Panc1 (cell line): ENCODE measurements at places on chromosomes 12 and 14. TPM values are rescaled to one million over a fixed set of nuclear protein-coding genes. Genes with fewer than 3 reads are reported as not detected.

The RERG gene
- not detected for total RNA-seq

DNA sequence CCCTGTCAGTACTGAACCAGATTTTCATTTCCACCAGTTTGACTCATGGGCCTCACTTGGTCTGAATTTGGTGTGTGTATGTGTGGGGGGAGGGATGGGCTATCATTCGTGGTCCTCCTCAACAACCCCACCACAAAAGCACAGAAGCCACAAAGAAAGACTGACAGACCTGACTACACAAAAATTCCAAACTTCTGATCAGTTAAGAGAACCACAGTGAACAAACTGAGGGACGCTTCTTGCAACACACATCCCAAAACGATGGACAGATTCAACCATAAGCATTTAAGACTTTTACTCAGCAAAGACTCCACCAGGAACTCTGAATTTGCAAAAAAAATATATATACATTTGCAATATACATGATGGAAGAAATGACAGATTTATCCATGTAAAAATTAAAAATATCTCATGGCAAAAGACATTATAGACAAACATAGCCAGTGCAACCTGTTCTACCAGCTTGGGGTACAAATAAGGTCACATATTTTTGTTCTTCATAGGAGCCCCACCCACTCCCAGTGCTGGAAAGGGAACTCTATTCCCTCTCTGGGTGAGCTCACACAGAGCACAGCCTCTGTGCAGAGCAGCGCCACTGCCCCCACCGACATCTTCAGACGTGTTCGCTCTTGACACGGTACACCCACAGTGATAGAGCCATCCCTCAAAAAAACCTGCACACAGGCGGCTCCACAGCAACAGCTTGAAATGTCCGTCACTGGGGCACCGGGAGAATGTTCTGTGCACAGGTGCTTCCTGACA is 49.7 kb downstream of the JAG2 start:
- no peak for DNase-seq

The TOMM20L gene
- total RNA-seq: not detected

DNA sequence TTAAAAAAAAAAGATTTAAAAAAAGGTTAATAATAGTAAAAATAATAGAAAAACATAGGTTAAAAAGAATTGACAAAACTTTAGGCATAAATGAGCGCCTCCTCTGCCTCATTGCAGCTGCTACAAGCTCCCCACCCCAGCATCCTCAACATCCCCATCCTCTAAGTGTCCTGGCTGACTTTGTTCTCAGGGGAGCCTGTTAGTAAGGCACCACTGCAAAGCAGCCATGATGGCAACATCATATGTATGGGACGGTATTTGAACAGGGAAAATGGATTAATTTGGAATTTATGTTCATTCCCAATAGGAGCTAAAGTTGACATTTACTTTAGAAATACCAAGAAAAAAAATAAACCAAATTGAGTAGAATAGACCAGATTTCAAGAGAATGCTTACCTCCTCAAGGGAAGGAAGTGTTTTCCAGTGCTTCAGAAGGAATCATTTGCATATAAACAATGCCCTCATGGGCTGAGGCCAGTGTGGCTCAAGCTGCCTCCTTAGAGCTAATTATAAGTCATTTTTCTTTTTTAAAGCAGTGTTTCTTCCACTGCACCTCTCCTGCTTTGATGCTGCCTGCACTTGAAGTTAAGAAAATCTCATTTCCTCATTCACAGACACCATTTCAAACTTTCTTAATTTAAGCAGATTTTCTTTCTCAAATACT is 59.6 kb downstream of the DACT1 start:
- DNase-seq: no peak

DNA sequence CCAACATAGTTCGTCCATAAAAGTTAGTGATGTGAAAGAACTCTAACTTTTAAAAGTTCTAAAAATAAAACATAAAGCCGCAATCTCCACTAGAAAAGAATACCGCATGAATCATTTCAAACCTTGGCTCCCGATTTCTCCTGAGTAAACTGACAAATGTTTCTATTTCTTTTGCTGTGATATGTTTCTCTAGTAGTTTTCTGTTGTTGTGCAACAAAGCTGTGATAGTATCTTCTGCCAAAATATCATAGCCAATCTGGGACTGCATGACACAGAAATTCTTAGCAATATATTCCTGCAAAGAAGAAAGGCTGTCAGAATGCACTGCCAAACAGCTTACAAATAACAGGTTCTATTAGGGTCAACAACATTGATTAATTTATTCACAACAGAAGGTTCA is 174.0 kb downstream of the ITPR2 start:
- no peak for DNase-seq

GRCh38 chr12:65740506-65740872 is 83.8 kb upstream of the HMGA2 start:
- DNase-seq: peak; percentile 1

The TMTC2 gene
- 5.7 TPM for total RNA-seq

DNA sequence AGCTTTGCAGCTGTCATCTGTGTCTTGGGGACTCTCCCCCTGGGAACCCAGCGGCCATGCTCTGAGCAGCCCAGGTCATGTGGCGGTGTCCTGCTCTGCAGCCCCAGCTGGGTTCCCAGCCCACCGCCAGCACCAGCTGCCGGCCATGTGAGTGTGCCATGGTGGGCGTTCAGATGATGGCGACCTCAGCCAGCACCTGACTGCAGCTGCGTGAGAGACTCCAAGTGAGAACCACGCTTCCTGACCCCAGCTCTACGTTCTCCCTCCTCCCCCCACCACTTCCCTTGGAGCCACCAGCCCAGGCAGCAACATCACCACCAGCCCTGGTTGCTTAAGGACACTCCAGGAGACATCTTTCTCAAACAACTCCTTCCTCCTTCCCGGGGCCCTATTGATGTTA is 68.8 kb downstream of the SLC24A4 start:
- no peak for DNase-seq

DNA sequence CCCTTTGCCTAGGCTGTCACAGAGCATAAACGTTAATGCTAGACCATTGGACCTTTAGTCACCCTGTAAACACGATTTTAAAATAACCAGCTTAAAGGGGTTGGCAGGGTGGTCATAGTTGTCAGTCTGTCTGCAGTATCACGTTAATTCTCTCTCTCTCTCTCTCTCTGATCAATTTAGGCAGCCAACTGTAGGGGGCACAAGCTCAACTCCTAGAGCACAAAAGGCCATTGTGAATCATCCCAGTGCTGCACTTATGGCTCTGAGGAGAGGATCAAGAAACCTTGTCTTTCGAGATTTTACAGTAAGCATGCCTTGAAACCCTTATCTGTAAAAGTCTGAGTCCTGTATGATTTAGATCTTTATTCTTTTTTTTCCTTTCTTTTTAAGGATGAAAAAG is 97.1 kb downstream of the SCAF11 start:
- no peak for DNase-seq

- no peak for DNase-seq
Measured at GRCh38 chr14:93331728-93332396, 974 bp downstream of the BTBD7 start.

The SIRT4 gene
- 1.5 TPM for total RNA-seq

The GNPNAT1 gene
- 22.2 TPM for total RNA-seq

GRCh38 chr12:24360461-24360860 is 411.0 kb upstream of the SOX5 start:
- no peak for DNase-seq

DNA sequence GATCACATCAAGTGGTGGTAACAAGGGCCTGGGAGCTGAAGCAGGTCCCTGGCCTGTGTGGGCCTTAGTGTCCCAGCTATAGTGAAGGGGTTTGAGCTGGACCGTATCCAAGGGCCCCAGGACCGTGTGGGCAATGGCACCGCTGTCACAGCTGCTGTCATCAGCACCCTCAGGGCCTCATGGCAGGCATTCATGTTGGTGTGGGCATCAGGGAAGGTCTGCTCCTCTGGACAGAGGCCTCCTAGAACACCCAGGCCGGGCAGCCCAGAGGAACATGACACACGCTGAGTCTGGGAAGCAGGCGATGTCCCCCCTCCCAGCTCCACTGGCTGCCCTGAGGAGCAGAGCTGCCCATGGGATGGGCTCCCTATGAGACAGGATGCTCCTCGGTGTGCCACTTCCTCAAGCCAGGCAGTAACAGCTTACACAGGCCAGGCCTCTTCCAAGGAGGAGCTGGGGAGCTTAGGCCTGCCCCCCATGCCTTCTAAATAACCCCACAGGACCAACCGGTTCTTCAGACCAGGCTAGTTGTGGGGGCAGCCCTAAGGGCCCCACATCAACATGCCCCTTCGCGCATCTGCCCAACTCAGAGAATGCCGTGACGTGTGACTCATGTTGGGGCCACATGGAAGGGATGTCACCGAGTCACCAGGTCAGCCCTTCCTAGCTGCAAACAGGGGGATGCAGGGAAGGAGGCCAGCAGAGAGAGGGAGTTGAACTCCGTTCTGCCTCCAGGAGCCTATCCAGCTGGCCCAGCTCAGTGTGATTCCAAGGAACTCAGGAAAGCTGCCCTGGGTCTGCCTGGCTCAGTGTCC is 80.4 kb downstream of the PITPNM2 start:
- DNase-seq: no peak

DNA sequence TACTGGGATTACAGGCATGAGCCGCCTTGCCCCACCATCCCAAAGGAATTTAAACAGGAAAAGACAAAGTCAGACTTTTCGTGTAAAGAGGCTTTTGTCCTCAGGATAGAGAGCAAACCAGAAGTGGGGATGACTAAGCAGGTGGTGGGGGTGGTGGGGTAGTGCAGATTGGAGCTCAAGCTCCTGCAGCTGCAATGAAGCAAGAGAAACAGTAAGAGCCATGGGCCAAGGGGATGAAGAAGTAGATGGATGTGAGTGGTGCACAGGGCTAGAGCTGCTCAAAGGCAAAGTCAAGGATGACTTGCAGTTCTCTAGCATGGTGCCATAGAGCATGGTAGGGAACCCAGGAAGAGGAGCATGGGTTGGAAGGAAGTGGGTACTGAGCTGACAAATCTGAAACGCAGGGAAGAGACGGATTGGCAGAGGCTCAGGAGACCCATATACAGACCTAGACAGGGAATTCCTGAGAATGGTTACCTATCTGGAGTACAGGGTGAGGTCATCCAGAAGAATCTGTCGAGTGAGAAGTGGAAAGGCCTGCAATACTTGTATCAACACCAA is 11.4 kb upstream of the RNF34 start:
- DNase-seq: no peak

DNA sequence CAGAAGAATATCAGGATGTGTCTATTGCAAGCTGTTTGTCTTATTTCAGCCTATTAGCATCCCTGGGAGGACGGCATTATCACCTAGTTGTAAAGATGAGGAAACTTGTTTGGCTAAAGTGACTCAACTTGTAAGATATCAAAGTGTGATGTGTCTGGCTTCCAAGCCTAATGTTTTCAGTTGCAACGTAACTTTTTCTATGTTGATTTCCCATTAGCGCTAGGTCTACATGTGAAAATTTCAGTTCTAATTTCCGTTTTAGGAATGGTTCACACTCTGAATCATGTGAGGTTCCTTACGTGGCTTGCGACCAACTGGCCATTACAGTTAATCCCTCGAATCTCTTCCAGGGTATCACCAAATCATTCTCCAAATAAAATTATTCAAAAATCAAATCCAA is 58.0 kb downstream of the LLPH start:
- DNase-seq: no peak

GRCh38 chr12:65121049-65121955 is at the start of gene WIF1:
TSS of gene WIF1 (minus strand) at chr12:65121305. CDS start at chr12:65121191, 114 bp downstream.
- DNase-seq: no peak

GRCh38 chr12:105508096-105508495 is 177.6 kb downstream of the C12orf75 start:
- DNase-seq: no peak

DNA sequence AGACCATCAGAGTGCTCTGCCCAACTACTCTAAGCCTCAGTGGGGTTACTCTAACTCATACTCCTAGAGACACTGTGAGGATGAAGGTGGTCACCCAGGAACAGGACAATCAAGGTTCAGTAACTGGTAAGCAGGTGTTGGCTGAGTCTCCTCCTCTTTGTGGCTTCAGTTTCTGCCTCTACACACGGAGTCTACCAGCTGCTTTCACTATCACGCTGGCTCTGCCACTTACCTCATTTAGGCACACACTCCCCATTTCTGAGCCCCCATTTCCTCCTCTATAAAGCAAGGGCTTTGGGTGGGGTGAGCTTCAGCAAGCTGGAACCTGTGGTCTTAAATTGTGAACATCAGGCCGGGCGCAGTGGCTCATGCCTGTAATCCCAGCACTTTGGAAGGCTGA is 7.3 kb upstream of the TCHP start:
- no peak for DNase-seq

The EML1 gene
- total RNA-seq: 35.3 TPM

DNA sequence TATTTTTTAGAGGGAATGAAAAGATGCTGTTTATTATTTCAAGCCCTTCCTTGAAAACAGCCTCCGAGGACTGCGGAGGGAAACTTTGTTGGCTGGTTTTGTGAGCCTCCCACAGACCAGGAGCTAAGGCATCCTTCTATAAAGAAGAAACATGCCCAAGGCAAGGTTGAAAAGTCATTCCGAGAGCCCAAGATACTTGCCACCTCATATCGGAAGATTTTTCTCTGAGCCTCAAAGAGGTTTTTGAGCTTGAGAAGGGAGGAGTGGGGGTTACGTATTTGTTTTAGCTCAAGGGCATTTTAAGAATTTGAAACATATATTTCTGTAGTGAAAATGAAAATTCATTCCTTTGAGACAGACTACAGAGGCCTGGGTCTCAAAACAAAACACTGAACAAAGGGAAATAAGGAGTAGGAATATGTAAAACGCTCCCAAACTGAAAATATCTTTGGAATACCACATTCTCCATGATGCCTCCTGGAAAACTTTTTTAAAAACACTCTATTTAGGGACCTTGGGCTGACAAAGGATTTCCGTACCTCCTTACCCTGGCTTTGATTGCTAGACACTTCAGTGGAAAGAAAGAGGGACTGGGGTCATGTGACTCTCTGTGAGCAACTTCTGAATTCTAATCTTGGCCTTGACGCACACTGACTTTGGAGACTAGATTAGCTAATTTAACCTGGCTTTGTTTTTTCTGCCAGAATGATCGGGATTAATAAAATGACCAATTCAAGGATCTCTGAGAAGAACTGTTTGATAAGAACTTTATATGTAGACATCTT is 180.9 kb downstream of the SRGAP1 start:
- no peak for DNase-seq

The KRT2 gene
- total RNA-seq: 0.33 TPM

GRCh38 chr14:33642080-33642479 is 308.8 kb downstream of the EGLN3 start:
- DNase-seq: no peak

- no peak for DNase-seq
Measured at GRCh38 chr14:62889364-62889763, 155.9 kb downstream of the KCNH5 start.

DNA sequence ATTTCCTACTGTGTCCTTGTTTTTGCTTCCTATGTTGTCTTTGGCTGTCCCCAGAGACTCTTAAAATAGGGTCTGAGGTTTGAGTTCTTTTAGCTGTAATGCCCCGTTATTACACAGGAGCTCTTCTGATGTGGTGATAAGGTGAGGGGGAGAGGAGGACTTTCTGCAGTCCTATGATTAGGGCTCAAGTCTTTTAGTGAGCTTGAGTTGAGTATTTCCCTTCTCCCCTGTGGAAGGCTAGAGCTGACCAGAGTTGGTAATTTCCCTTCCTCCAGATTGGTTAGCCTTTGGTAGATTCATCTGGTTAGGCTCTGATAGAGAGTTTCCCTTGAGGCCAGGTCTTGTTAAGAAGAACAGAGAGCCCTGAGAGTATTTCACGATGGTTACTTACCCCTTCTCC is 4.3 kb upstream of the HIF1A start:
- no peak for DNase-seq

The SERPINA1 gene
- 4.9 TPM for total RNA-seq

The LTB4R gene
- 4.8 TPM for total RNA-seq

The DHRS1 gene
- 8.9 TPM for total RNA-seq

The FGF23 gene
- total RNA-seq: not detected
